ENCODE measurements at places on chromosomes 7 and 10.

DNA sequence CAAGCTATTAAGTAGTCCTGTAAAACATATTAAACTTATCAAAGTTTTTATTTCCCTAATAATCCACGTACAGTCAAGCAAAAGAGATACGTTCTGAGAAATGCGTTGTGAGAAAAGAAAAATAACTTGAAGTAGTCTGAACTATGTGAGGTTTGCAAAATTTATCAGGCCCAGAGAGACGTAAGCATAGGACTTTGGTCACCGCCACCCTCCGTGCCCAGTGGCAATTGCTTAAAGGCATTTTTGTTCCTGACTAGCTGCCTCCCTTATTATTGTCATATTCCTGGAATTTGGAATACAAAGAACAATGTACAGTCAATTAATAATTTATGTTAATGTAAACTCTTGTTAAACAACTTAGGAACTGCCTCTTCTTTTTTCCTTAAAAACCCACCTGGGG is 22.8 kb downstream of the HIBADH start:
- DNase-seq, result no peak

- no peak for DNase-seq
Observed at GRCh38 chr10:17023386-17024298, 106.0 kb downstream of the CUBN start.

DNA sequence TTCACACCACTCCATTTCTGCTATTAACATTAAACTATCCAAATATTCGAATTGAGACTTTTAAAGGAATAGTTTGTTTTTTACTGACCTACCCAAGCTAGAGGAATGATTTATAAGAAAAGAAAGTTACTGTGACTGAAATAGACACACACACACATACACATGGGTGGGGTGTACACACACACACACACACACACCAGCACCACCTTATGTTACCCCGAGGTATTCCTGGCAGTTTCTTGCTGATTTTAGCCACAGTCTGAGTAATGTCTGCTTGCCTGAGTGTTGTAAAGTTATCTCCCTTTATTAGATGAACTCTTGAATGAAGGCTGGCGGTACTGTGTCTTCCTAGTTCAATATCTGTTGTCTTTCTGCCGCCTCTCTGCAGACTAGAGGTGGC is 91.3 kb upstream of the PRKG1 start:
- no peak for DNase-seq

DNA sequence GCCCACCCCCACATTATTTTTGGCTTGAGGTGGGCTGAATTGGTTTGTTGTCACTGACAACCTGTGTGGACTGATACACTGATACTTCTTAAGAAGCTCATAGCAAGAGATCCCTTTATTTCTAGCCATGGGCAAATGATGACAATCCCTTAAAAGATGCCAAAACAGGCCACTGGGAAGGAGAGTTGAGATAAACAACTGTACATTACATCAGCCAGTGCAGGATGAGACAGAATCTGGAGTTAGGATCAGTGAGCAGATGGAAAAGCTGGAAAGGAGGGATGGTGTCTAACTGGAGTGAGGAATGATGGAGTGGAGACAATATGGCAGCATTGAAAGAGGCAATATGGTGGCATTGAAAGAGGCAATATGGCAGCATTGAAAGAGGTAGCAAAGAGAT is 195.9 kb upstream of the LYZL2 start:
- DNase-seq, result no peak

DNA sequence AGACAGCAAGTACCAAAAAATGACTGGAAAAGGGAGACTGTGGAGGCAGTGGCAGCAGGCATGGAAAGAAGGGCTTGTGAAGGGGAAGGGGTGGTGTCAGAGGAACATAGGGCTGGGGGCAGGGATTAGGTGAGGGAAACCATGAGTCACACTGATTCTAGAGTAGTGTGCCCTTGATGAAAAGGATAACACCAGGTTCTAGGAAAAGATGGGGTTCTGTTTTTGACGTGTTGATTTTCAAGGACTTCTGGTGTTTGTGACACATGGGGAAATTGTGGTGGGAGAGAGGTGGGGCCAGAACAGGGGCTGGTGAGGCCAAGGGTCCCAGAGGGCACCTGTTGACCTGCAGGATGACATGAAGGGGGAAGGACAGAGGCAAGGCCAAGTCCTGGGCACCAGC is 57.1 kb downstream of the FIGNL1 start:
- DNase-seq, result no peak

DNA sequence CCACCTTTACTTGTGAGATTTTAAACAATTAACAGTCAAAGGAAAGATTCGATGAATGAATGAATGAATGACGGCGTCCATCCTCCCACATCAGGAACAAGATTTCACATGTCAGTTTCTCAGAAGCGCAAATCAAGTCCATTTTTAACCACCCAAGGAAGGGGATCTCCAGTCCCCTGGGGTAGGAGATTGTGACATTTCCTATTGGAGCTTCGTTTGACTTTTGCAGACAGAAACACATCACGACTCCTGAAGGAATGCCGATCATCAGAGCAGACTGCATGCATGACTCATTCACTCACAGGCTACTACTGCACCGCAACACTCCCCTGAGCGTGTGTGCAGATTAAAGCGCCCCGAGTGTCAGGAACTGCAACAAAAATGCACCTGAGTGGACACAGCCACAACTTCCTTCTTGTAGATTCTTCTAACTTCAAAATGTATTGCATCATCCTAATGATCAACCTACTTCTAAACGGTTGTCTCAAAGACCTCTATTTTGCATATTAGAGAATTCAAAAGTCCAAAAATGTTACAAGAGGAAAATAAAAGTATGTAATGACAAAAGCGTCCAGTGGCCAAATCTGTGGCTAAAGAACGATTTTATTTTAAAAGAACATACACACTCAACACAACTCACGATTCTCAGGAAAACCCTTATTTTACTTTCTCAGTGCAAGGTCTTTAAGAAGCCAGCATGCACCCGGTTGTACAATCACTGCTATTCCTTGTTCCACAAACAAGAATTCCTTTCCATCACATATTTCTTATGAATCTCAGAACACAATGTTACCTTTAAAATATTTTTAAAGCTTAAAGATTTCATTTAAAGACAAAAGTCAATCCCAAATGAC is 172.6 kb downstream of the FAM107B start:
- no peak for DNase-seq

GRCh38 chr10:98144985-98145384 is 10.5 kb downstream of the R3HCC1L start:
- no peak for DNase-seq

DNA sequence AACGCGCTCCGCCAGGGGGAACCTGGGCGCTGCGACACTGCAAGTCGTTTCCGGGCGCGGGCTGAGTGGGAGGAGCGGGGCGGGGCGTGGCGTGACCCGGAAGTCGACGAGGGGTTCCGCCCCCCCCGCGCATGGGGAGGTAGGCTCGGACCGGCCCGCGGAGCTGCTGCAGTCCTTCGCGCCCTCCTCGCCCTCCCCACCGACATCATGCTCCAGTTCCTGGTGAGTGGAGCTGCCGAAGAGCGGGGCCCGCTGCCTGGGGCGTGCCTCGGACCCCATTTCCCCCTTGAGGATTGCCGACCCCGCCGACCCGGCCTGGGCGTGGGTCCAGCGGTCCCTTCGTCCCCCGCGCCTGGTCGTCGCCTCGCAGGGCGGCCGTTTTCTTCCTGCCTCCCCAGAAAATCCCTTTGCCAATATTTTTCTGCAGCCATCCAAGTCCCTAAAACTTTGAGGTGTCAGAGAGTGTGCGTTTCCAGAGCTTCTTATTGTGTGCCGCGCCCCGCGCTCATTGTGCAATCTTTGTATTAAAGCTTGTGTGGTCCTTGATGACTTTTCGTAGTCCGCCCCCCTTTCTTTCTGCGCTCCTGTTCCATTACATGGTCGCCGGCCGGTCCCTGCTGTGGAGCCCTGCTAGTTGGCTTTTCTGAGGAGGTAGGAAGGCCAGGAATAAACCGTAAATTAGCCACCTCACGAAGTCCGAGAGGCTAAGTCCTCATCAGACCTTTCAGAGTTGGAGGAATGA is at the start of gene STMP1:
Gene STMP1 (plus strand): TSS at position 142 of the 742 bp plus-strand sequence.
- peak; percentile 99 for DNase-seq

- DNase-seq, result peak; percentile 74
Observed at GRCh38 chr7:31122649-31123058, 70.5 kb downstream of the ADCYAP1R1 start.

GRCh38 chr10:23069019-23069815 is 26.2 kb upstream of the MSRB2 start:
- DNase-seq, result no peak

DNA sequence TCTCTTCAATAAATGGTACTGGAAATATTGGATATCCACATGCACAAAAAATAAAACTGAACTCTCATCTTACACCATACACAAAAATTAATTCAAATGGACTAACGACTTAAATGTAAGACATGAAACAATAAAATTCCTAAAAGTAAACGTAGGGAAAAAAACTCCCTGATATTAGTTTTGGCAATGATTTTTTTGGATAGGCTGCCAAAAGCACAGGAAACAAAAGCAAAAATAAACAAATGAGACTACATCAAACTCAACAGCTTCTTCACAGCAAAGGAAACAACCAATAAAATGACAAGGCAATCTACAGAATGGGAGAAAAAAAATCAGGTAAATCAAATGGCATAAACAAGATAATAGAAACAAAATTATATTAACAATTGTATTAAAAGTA is 65.7 kb downstream of the ORC5 start:
- no peak for DNase-seq

DNA sequence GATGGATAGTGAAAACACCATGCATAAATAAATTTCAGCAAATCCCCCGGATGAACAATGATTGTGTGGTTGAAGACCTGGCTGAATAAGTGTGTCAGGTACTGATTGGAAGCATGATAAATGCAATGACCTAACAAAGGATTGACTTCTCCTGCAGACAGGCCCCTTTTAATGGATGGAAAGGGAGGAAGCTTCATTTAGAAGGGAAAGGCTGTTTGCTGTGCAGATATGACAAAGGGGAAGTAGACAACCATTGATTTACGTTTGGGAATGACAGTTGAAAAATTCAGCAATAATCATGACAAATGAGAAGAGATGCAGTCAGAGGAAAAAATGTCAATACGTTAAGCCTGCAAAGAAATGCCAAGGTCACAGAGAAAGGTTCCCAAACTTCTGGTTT is 503.8 kb downstream of the LRMDA start:
- DNase-seq, result peak; percentile 59

- DNase-seq, result no peak
Observed at GRCh38 chr7:157409753-157410727, 73.2 kb downstream of the DNAJB6 start.

- DNase-seq, result no peak
Observed at GRCh38 chr10:119167041-119167440, 1.5 kb upstream of the SFXN4 start.

GRCh38 chr10:93718937-93719725 is 16.7 kb upstream of the FRA10AC1 start:
- peak; percentile 11 for DNase-seq

DNA sequence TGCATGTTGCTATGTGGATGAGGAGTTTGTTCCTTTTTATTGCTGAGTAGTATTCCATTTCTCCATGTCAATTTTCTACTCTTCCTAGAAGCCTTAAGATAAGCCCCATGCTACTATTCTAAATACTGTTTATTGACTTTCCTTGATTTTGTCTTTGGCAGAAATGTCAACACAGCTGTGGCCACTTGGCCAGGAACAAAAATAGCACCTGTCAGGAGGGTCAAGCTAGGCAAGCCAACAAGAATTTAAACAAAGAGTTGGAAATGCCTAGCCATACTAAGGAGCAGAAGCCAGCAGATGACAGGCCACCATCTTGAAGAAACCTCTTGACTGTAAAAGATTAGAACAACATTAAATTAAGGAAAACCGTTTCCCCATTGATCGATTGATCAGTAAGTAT is 34.7 kb downstream of the JAZF1 start:
- peak; percentile 66 for DNase-seq

GRCh38 chr10:33478675-33479125 is 144.2 kb upstream of the NRP1 start:
- peak; percentile 20 for DNase-seq

DNA sequence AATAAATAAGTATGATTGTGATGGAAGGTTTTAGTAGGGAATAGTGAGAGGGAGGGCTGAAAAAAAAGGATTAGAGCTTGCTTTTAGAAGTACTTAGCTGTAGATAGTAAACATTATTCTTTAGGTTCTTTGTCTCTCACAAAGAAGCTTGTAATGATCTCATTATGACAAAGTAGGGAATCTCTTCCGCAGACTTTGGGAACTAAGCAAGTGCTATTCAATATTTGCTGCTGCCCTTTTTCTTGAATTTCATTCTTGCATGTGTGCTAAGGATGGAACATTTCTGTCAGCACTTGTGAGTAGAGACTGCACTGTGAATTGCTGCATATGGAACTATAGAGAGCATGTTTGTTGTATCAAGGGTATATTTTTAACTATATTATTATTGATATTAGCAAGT is 173.4 kb downstream of the ST7 start:
- peak; percentile 69 for DNase-seq

GRCh38 chr7:94012746-94013145 is 8.6 kb upstream of the BET1 start:
- DNase-seq, result peak; percentile 8

DNA sequence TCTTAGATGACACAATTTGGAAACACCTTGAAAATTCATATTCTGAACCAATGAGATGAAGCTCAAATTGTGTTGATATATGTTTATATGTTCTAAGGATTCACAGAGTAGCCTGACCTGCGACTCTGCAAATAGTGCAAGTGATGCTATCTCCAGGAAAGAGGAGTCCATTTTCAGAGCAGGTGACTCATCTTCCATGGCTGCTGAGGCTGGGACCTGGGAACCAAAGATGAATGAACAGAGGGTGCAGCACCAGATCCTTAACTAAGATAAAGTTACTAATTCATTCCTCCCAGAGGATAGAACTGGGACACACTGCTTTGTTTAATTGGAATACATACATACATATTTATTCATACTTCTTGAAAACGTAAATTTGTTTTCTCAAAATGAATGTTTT is 240.6 kb upstream of the SEMA3C start:
- peak; percentile 79 for DNase-seq

- DNase-seq, result no peak
Observed at GRCh38 chr10:60341969-60342368, 47.7 kb downstream of the ANK3 start.

DNA sequence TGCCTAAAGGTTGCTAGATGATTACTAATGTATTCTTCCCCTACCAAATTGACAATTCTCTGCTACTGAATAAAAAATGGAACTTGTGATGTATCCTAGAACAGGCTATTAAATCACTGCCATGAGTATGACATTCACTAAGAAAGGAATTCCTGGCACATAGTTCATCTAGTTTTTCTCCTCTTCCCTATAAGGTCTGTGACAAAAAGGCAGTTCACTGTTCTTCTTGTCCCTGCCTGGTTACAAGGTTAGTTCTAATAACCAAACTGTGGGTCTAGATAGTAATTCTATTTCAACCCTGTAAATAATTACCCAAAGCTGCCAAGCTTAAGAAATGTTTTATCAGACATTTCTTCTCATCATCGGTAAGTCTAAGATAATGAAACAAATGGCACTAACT is 245.6 kb downstream of the BICC1 start:
- no peak for DNase-seq

All from NCI-H69 (cell line).